Mesothelial cell of epicardium (in vitro differentiated cells): ENCODE measurements at places on chromosomes 5 and 9.

GRCh38 chr9:106065136-106065535 is 370.8 kb downstream of the TMEM38B start:
- no peak for DNase-seq

DNA sequence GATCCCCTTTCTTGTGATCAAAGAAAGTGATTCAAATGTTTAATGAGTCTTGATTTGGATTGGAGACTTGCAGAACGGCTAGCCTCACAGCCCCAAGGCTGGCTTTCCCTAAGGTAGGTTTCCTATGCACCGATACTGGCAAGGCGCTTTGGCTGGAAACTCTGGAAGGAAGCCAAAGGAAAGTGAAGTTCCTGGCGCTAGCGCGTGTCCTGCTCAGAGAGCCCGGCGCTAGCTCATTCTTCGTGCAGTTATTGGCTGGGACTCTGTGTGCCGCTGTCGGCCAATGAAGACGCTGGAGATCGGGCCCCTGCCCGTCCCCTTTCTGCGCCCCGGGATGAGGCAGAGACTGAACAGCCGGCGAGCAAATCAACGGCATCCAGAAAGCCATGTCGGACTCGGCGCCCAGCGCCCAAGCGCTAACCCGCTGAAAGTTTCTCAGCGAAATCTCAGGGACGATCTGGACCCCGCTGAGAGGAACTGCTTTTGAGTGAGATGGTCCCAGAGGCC is at the start of gene PCDHGC3:
Gene PCDHGC3 (plus strand): TSS at position 342 of the 507 bp plus-strand sequence. CDS start 151 bp downstream, at position 493.
- peak; percentile 72 for DNase-seq

- no peak for DNase-seq
Observed at GRCh38 chr5:39712316-39713249, 287.8 kb upstream of the DAB2 start.

- no peak for DNase-seq
Observed at GRCh38 chr5:28388428-28388827, 1350.0 kb upstream of the CDH9 start.

- no peak for DNase-seq
Observed at GRCh38 chr9:71966601-71967000, 55.2 kb downstream of the C9orf85 start.

GRCh38 chr5:149386166-149386565 is 7.1 kb upstream of the IL17B start:
- DNase-seq = no peak

- no peak for DNase-seq
Observed at GRCh38 chr9:124295159-124295794, 37.5 kb downstream of the NEK6 start.

DNA sequence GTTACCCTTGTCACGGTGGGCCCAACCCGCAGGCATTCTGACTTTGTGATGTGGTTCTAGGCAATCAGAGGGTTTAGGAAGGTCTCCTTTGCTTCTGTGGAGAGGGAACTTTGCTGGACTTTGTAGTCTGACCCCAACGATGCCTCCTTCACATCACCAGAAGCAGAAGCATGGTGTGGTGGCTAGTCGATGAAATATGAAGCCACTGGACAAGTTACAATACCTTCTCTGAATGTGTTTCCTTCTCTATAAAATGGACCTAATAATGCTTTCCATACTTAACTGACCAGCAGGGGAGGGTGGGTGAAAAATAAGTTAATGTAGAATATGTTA is 607 bp downstream of the SPEF2 start:
- no peak for DNase-seq

GRCh38 chr9:121700832-121701419 is 49.5 kb downstream of the DAB2IP start:
- DNase-seq = no peak

DNA sequence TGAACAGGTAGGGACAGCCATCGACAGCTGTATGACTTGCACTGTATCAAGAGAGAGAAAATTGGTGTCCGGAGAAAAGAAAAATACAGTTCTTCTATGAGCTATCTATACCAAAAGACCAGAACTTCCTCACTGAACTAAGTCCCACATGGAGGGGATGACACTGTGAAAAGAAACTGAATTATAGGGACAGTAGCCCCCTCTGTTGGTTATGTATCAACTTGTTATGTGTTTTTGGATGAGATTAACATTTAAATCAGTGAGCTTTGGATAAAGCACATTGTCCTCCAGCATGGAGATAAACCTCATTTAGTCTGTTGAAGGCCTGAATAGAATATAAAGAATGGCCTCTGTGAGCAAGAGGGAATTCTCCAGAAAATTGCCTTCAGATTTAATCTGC is 176.6 kb upstream of the SH3GL2 start:
- DNase-seq = no peak

DNA sequence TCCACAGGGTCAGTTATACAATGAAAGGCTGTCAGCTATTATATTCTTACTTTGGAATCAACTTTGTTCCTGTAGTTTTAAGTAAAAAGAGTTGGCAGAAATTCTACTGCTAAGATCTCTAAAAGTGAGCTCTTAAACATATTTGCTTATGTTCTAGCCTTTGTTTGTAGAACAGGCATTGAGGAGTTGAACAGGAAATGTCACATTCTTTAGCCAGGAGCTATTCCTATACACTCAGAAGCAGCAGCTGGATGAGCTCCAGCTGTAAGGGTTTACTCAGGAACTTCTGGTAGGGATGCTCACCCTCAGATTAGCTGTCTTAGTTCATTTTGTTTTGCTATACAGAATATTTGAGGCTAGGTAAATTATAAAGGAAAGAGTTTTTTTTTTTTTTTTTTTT is 22.4 kb upstream of the SPINK14 start:
- no peak for DNase-seq

DNA sequence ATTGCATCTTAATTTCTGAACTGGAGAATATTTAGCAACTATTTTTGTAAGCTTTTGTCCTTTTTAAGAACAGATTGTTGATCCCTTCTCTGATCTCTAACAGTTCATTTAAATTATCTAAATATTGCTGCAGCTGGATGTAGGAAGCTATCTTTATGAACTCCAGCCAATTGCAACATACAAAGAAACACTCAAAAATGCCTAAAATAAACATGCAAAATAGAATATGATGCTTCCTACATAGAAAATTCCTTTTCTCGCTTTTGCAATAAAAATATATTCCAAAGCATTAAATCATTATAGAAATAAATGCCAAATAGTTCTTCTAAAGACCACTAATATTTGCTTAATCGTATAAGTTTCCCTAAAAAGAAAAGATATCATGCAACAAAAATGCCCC is 218.6 kb downstream of the LURAP1L start:
- DNase-seq = no peak

DNA sequence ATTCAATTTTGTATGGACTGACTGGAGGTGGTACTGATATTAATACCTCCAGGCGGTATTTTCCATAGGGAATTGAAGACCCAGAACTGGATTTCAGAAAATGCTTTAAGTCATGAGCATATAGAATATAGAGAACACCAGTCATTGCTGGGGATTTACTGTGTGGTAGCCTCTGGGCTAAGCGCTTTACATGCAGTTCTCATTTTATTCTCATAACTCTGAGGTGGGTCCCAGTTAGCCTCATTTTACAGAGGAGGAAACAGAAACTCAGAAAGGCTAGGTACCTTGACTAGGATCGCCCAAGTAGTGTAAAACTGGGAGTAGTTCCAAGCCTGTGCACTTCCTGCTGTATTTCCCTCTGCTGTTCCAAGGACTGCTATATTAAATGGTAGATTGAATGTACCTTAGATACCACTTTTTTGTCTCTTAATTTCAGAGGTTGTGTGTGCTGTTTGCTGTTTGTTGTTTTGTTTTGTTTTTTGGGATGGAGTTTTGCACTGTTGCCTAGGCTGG is 13.8 kb downstream of the SLC44A1 start:
- no peak for DNase-seq

DNA sequence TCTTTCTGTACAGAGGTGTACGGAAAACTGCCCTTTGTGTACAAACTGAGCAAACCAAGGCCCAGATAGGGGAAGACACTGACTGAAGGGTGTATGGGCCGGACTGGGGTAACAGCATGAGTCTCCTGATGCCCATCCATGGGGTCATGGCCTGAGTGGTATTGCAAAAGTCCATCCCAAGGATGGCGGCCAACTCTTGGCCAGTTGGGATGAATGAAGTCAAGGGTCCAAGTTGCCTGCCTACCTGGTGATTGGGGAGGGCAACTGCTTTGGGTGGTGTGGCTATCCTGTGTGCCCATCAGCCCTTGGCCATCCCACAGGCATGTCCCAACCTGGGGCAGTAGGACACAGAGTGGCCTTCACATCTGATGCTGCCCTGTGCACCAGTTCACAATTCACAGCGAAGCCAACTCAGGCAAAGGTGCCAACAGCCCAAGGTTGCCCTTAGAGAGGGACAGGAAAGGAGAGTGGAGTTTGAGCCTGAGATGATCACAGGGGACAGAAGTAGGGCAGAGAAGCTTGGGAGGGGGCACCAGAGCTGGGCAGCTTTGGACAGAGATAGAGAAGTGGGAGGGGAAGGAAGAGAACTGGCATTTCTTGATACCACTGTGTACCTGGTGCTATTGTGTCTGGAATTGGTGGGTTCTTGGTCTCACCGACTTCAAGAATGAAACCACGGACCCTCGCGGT is 46.6 kb downstream of the COL15A1 start:
- DNase-seq = no peak

- no peak for DNase-seq
Observed at GRCh38 chr9:133359399-133360175, 3.2 kb downstream of the SURF2 start.

DNA sequence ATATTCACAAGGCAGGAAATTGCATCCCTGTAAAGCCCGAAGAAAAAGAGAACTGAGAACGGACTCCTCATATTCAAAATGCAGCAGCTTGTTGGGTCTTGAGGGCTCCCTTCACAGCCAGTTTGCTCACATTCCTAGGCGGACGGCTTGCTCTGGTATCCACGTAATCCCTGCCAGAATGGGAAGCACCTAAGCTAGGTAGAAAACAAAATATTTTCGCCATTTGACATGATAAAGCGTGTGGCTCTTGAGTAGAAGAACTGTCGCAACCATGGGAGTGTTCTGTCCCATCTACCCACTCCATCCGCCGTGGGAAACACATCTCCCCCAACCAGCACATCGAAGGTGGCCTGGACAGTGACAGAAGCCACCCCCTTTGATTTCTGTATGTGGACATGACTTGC is 183.1 kb downstream of the GAS1 start:
- DNase-seq = no peak

GRCh38 chr5:74042959-74043358 is 417.0 kb downstream of the ARHGEF28 start:
- DNase-seq = no peak

DNA sequence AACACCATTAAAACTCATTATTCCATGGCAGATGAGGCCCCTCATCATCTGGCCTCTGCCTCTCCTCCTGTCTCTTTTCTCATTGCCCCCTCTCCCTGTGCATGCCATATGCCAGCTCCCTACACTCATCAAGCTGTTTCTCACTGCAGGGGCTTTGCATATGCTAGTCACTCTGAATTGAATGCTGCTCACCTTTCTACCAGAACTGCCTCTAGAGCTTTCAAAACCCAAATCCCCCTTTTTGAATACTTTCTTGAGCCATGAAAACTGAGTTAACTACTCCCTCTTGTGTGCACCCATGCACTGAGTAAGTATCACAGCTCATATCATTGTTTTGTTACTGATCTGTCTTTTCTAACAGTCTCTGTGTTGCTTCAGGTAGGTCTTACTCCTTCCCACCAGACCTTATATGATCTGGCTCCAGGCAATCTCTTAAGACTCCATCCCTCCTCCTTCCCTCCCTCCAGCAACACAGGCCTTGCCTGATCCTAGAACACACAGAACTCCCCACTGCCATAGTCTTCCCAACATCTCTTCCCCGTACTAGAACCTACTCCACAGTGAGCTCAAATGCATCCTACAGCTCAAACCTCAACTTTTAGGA is 60.5 kb downstream of the ASTN2 start:
- no peak for DNase-seq

DNA sequence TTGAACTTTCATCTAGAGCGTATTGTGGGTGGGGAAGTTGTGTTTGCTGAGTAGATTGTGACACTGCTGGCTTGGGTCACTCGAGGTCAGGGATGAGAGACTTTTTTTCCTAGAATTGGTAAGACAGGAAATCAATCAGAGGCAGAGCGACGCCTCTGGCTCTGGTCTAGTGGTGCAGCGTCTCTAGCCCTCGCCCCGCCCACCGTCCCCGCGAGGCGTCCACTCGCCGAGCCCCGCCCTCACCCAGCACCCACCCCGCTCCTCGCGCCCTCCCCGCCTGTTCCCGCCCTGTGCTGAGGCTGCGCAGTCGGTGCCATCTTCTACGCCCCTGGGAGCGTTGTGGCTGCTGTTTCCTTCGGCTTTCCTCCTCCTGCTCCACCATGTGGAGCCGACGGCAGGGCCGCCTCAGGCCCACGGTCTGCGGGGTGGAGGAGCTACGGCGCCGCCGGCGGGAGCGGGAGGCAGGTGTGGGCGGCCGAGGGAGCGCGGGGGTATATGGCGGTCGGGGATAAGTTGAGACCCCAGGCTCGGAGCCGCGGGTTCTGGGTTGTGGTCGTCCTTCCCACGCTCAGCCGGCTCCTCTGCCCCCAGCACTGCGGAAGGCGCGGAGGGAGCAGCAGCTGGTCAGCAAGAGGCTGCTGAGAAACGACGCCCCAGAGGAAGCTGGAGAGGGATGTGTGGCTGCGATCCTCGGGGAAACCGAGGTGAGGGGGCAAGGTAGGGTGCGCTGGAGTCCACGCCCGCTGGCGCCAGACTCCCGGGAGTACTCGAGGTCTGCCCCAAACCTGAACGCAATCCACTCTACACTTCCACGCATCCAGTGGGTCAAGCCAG is at the start of gene TMCO6:
Gene TMCO6 (plus strand): TSS at position 304 of the 834 bp plus-strand sequence. CDS start 77 bp downstream, at position 381.
- DNase-seq = peak; percentile 97

GRCh38 chr9:5553211-5553610 is 42.9 kb downstream of the PDCD1LG2 start:
- no peak for DNase-seq

GRCh38 chr9:128191406-128192046 is at the start of gene CIZ1:
CIZ1 (minus strand) TSS chr9:128191572; CDS start chr9:128190857, 715 bp downstream.
- peak; percentile 82 for DNase-seq

- no peak for DNase-seq
Observed at GRCh38 chr9:114516913-114517312, 11.6 kb upstream of the WHRN start.

GRCh38 chr5:52560366-52560765 is 227.3 kb upstream of the ITGA1 start:
- no peak for DNase-seq

- no peak for DNase-seq
Observed at GRCh38 chr9:121593066-121593465, 58.4 kb upstream of the DAB2IP start.

DNA sequence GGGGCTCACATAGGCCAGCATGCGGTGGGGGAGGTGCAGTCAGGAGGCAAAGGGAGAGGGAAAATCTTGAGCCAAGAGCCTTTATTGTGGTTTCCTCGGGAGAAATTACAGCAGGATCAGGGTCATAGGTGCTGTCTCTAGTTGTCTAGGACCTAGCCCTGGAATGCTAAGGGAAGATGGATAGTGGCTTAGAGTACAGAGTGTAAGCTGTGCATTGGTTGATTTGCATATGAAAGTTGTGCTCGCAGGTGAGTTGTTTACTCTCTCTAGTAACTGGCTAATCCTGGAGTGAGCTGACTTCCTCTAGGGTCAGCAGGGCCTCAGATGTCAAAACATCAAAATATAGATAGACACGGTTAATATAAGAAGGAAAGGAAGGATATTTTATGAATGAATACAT is 877.7 kb downstream of the TLE4 start:
- DNase-seq = no peak
